ENCODE measurements at places on chromosomes 13 and 19. TPM values are rescaled to one million over a fixed set of nuclear protein-coding genes. Genes with fewer than 3 reads are reported as not detected.
A peak's percentile ranks its signal among the peaks of the same experiment; 100 is the strongest.

- DNase-seq, result peak; percentile 28
Observed at GRCh38 chr19:12985049-12985776, 10.1 kb upstream of the NFIX start.

DNA sequence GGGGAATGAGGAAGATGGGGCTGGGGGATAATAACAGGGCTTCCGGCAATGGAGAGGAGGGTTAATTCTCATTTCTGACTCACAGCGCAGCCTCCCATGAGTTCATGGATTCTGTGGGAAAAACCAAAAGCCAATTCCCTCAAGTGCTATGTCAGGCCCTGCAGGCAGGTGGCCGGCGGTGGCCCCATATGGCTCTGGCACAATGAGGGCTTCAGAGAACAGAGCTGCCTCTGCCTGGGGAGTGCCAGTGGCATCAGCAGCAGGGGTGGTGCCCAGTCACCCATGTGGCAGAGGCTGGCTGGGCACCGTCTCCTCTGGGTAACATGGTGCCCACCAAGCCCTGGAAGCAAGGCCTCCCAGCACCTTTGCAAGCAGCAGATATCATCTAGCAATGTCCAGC is 69.1 kb downstream of the ALOX5AP start:
- no peak for DNase-seq

DNA sequence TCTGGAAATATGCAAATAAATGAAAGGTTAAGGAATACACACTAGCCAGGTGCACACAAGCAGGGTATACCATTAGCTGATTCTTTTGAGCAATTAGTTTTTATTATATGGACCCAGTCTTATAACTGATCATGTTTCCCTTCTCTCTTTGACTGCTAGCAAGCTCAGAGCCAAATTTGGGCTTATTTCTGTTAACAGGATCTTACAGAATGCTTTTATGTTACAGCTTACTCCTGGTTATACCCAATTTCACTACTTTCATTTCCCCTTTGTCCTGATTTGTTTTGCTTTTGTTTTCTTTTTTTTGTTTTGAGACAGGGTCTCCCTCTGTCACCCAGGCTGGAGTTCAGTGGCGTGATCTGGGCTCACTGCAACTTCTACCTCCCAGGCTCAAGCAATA is 12.9 kb upstream of the TPT1 start:
- no peak for DNase-seq

- DNase-seq, result no peak
Observed at GRCh38 chr13:114244637-114245036, 9.9 kb downstream of the CDC16 start.

GRCh38 chr19:19459707-19460251 is 54.3 kb downstream of the GATAD2A start:
- DNase-seq, result peak; percentile 80

GRCh38 chr19:41323430-41324125 is 13.6 kb downstream of the CCDC97 start:
- DNase-seq, result peak; percentile 94

GRCh38 chr19:50667759-50668231 is 18.6 kb downstream of the C19orf81 start:
- DNase-seq, result no peak

GRCh38 chr19:13055213-13056051 is 47.2 kb downstream of the LYL1 start:
- DNase-seq, result peak; percentile 44

GRCh38 chr13:85287528-85287927 is 511.7 kb downstream of the SLITRK6 start:
- DNase-seq, result no peak

The HSH2D gene
- total RNA-seq, result not detected

DNA sequence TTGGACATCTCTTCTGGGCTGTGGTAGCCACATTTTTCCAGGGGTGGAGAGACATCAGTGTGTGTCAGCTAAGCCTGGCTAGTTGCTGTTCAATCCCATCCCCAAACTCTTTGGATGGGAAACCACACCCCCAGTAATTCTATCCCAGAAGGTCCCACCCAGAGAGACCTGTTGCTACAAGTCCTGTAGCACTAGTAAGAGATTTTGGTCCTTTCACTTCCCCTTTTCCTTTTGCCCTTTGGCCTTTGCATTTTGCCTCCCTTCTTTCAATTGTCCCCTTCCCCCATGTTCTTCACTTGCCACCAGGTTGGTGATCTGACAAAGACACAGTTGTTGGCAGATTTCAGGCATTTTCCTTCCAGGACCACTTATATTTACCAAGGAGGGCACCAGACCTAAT is 3.8 kb downstream of the CBY2 start:
- DNase-seq, result no peak

The KLK15 gene
- not detected for total RNA-seq

- DNase-seq, result peak; percentile 88
Observed at GRCh38 chr19:1243768-1244692, 2.5 kb downstream of the ATP5F1D start.

DNA sequence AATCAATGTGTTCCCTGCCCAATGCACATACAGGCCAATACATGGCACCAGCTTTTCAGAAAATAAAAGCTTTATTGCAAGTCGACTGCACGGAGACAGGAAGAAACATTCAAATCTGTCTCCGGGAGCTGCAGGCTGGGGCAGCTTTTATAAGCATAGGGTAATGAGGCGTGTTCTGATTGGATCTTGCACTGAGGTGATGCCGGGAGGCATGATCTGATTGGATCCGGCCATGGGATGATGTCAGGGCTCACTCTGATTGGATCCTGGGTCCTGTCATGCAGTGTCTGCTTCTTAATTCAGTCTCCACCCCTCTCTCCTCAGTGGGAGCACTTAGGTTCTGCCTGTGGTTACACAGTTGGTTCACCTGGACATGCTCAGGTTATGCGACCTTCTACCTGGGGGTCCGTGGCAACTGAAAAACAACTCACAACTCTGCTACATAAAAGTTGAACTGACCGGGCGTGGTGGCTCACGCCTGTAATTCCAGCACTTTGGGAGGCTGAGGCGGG is 11.8 kb upstream of the FBN3 start:
- no peak for DNase-seq

DNA sequence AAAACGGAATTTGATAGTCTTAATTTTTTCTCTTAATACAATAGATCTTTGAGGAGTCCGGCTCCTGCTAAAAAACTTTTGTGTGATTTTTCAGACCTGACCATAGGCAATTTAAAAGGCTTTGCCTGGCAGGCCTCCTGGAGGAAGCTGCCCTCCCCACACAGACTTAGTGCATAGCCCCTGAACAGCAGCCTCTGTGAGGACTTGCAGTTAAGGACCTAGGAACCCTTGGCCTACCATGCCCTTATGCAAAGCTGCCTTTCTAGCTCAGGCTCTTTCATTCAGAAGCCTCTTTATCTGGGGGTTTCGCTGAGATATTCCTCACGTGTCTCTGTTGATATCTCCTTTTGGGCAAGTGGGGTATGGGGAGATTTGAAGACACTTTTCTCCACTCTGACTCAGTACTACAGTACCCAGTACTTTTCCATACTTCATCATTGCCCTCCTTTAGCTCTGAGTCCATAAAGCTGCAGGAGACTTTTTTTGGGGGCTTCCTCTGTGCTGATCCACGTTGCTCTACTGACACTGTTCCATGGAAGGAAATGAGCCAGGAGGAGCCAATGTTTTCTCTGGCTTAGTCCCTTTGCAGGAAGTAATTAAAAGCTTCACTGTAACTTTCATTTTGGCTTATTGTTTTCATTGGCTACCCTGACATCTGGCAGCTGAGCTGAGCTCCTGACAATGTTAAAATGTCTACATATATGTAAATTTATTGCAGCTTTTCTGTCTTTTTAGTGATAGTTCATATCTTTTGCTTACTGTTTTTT is 283.1 kb downstream of the TDRD3 start:
- DNase-seq, result peak; percentile 66

DNA sequence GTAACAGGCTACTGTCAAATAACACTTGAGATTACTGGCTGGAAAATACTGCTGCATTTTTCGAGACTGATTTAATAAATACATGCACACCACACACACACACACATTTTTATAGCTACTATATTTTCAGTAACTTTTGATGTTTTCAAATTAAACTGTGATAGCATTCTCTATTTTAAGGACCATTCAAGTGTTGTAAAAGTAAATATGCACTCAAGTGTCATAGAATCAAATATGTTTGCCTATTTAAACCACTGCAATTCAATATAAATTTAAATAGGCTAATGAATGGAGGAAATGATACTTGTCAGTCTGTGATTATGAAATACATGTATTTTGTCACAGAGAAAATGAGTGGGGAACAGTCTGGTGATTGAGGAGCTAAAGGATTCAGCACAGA is 86.7 kb upstream of the TUBA3C start:
- DNase-seq, result no peak

DNA sequence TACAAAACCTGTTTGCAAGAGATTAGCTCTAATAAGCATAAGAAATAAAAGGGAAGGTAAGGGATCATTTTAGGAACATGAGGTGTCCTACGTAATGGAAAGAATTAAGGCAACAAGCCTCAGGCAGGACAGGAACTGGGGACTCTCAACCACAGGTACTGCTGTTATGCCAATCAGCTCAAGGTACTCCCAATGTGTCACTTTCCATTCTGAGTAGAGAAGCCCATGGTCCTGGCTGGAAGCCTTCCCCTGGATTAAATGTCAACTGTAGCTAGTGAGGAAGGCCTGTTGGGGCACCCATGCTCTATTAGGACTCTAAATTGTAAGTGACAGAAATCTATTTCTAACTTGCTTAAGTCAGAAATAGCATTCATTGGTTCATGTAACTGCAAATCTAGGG is 134.6 kb downstream of the DPF1 start:
- no peak for DNase-seq

- DNase-seq, result no peak
Observed at GRCh38 chr13:96011291-96011872, 41.8 kb downstream of the UGGT2 start.

- DNase-seq, result peak; percentile 71
Observed at GRCh38 chr13:40408602-40409001, 257.8 kb downstream of the FOXO1 start.

GRCh38 chr19:43747557-43748204 is 7.1 kb downstream of the SMG9 start:
- peak; percentile 30 for DNase-seq

GRCh38 chr13:111280681-111281585 is 39.5 kb upstream of the TEX29 start:
- DNase-seq, result peak; percentile 13

GRCh38 chr13:30108216-30108912 is 199.0 kb downstream of the KATNAL1 start:
- no peak for DNase-seq

DNA sequence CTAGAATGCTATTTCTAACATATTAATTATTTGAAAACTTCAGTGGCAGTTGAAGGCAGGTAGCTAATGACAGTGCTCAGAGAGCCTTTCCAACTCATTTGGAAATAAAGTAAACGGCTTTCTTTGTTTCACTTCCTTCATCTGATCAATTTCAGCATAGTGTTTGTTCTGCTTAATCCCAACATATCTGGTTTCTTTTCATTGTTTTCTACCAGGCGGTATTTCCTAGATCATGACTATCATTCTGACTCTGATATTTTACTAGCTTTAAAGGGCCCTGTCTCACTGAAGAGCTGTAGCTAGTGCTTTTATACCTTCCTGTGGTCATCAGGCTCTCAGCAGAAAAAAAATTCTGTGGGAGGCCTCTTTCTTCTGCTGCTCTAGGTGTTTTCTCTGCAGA is 178.6 kb downstream of the RBM26 start:
- no peak for DNase-seq

- DNase-seq, result no peak
Observed at GRCh38 chr13:48592688-48593049, 59.8 kb upstream of the RCBTB2 start.

The ZNF837 gene
- total RNA-seq, result 4.1 TPM

- no peak for DNase-seq
Observed at GRCh38 chr19:23526302-23526701, 131.0 kb upstream of the ZNF91 start.

DNA sequence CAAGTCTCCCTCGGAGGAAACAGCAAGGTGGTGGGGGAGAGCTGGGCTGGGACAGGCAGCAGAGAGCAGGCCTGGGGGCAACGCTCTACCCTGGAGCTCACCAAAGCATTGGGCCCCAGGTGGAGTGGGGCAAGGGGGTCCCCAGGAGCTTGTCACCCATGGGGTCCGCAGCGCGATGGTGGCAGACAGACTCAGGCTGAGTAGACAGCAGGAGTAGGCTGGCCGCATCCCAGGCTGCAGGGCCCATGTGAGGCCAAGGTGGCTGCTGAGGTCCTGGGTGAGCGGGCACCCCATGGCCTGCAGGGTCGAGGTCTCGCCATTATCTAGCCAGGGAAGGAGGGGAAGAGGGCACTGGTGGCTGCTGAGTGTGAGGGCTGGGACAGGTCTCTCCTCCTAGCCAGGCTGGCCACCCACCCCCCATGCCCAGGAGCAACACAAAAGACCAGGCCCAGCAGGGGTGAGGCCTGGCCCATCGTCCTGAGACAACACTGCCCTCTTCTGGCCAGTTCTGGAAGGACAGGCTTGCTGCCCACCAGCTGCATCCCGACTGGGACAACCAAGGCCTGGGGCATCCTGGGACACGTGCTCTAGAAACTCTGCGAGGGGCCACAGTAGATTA is 33.1 kb downstream of the CEBPG start:
- peak; percentile 79 for DNase-seq

The C3 gene
- 5.4 TPM for total RNA-seq

The BRSK1 gene
- total RNA-seq, result 2.2 TPM

DNA sequence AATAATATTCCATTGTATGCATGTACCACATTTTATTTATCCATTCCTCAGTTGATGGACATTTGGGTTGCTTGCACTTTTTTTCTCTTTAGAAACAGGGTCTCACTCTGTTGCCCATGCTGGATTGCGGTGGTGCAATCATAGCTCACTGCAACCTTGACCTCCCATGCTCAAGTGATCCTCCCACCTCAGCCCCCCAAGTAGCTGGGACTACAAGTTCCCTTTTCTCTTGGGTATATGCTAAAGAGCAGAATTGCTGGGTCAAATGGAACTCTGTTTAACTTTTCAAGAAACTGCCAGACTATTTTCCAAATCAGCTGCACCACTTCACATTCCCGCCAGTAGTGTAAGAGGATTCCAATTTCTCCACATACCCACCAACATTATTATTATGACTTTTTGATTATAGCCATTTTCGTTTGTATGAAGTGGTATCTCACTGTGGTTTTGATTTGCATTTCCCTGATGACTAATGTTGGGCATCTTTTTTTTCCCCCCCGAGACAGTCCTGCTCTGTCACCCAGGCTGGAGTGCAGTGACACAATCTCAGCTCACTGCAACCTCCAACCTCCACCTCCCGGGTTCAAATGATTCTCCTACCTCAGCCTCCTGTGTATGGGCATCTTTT is 7.6 kb upstream of the IPO5 start:
- DNase-seq, result no peak

The SLC25A41 gene
- total RNA-seq, result not detected

DNA sequence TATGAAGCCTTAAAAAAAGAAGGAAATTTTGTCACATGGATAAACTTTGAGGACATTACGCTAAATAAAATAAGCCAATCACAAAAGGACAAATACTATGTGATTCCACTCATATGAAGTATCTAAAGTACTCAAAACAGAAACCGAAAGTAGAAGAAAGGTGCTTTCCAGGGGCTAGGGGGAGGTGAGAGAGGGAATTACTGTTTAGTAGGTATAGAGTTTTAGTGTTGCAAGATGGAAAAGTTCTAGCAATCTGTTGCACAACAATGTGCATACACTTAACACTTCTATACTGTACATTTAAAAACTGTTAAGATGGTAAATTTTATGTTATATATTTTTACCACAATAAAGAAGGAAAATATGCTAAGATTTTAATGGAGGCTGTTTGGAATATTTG is 83.0 kb downstream of the POLR1D start:
- no peak for DNase-seq

The C2CD4C gene
- total RNA-seq, result 5.9 TPM

- DNase-seq, result no peak
Observed at GRCh38 chr19:33559996-33560395, 38.4 kb upstream of the PEPD start.

All from dermis blood vessel endothelial cell (primary cell).